CD4-positive, alpha-beta T cell treated with Interleukin-4 for 4 hours (primary cell): ENCODE measurements at places on chromosomes 5 and 9.
A peak's percentile ranks its signal among the peaks of the same experiment; 100 is the strongest.

DNA sequence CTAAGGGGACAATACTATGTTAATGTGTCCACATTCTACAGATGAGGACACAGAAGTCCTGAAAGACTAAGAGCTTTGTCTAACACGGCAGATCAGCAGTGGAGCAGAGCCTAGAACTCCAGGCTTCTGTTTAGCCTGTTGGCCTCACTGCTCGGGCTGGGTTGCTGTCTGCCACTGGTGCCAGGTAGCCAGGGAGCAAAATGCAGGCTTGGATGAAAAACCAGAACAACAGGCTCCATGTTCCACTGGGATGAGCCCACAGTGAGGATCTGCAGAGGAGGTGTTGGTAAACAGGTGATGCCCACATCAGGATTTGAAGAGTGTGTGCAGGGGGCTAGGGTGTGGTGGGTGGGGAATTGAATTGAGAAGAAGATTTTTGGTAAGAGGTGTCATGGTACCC, 114.0 kb upstream of the TBC1D2 start:
- no peak for DNase-seq

DNA sequence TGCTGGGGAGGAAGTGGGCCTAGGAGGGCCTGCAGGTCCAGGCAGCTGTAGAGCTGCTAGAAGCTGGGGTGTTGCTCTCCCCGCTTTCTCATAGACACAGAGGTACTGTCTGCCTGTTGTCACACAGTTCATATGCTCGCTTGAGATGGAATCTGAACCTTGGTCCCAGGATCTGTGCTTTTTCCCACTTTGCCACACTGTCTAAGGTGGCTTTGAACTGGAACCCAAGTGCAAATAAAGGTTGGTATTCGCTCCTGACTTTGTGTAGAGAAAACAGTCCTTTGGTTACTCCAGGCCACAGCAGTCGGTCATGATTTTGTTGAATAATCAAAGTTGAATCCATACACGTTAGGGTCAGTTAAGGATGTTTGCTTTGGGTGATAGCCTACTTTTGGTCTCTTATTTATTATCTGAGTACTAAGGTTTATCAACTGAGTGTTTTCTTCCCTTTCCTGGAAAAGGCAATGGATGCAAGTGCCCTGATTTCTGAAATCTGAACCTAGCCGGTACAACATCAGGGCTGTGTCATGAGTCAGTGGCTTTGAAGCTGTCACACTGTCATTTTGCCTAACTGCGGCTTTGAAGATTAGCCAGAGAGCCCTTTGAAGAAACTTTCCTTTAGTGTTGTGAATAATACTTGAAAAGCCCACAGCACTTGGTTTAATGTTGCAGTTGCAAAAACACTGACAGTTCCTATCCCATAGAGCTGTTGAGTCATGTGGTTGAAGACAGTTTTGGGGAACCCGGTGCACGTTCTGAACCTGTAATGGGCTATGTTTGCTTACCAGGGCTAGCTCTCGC, 41.3 kb downstream of the HABP4 start:
- DNase-seq, result peak; percentile 36

GRCh38 chr5:78888580-78889368, 96.3 kb downstream of the ARSB start:
- no peak for DNase-seq

GRCh38 chr5:153777681-153778581, 260.8 kb downstream of the FAM114A2 start:
- DNase-seq, result no peak

DNA sequence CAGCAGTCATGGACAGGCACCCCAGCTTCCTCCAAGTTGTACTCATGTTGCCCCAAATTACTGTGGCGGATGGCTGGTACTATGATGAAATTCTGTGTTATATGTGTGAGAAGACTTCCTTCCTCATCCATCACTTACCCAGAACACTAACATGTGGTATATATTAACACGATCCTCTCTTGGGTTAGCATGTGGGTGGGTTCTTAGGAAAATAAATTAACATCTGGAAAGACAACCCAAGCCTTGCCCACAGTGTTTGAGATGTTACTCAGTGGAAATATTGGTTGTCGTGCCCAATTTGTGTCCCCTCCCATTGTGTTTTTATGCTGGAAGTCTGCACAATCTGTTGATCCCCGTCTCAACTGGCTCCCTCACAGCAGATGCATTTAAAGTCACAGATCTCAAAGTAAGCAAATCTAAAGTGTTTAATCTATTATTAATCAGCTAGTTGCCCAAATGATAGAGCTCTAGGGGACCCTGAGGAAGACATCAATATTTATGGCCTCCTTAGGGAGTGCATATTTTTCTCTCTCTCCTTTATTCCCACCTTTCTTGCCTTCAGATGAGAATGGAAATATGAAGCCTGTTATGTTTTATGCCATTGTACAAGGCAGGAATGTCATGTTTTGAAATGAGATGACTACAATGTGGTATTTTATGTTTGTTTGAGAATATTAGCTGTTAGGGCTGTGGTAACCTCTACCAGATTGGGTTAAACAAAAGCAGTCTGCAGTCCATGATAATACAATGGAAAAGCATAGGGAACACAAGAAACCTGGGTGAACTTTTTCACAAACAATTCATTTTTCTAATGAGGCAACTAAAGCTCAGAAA, 93.9 kb downstream of the GRIA1 start:
- no peak for DNase-seq
